ENCODE measurements at places on chromosomes 2 and 18.

DNA sequence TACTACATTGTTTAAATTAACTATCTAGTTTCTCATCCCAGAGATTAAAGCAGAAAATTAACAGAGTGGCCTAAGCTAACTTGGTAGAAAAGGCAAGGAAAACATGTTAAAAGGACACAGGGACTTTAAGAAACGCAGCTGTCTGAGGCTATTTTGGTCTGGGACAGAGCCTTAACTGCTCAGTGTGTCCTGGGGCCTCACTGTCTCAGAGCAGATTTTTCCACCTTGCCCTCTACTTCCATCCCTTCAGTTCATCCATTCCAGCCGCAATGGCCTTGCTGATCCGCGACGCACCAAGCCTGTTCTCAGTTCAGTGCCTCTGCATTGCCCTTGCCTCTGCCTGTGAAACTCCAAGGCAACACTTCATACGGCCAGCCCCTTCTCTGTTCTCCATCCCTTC, 114.9 kb upstream of the OSR1 start:
- no peak for DNase-seq

- DNase-seq = no peak
Measured at GRCh38 chr2:225932811-225933413, 533.4 kb downstream of the NYAP2 start.

GRCh38 chr2:237238249-237238648, 152.6 kb downstream of the COPS8 start:
- DNase-seq = no peak

DNA sequence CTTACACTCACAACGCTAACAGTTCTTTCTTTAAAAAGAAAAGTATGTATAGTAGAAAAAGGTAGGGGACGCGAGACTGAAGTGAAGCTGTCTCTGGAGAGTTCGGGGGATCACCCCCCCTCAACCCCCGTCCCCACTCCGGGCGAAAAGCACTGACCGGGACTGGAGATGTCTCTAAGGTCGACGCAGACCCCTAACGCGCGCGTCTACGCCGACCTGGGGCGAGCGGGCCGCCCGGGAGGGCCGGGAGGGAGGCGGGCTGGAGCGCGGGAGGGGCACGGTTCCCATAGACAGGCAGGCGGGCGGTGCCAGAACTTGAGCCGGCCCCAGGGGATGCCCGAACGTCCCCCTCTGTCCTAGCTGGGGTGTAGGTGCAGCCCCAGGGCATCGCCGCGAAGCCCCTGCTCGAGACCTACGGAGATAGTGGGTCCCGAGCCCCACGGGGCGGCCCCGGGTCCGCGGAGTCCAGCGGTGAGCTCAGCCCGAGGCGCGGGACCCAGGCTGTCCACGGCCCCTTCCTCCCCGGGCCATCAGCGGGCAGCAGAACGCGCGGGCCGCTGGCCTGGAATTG, 82.2 kb downstream of the CHRNA1 start:
- peak; percentile 83 for DNase-seq

DNA sequence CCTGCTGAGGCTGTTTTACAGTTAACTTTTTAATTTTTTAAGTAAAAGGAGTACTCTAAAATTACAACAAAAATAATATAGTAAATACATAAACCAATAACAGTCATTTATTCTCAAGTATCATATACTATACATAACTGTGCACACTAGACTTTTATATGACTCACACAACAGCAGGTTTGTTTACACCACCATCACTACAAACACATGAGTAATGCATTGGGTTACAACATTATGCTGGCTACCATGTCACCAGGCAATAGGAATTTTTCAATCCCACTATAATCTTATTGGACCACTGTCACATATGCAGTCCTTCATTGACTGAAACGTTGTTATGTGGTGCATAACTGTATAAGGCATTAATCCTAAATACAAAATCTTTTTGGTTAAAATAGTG, 42.5 kb downstream of the RASGRP3 start:
- no peak for DNase-seq

GRCh38 chr2:98580656-98581284, 27.5 kb downstream of the COA5 start:
- no peak for DNase-seq

- DNase-seq = no peak
Measured at GRCh38 chr2:101818531-101819451, 121.3 kb downstream of the MAP4K4 start.

- no peak for DNase-seq
Measured at GRCh38 chr2:226378753-226379705, 420.6 kb downstream of the IRS1 start.

- DNase-seq = no peak
Measured at GRCh38 chr2:64797881-64798575, 144.3 kb upstream of the SERTAD2 start.

DNA sequence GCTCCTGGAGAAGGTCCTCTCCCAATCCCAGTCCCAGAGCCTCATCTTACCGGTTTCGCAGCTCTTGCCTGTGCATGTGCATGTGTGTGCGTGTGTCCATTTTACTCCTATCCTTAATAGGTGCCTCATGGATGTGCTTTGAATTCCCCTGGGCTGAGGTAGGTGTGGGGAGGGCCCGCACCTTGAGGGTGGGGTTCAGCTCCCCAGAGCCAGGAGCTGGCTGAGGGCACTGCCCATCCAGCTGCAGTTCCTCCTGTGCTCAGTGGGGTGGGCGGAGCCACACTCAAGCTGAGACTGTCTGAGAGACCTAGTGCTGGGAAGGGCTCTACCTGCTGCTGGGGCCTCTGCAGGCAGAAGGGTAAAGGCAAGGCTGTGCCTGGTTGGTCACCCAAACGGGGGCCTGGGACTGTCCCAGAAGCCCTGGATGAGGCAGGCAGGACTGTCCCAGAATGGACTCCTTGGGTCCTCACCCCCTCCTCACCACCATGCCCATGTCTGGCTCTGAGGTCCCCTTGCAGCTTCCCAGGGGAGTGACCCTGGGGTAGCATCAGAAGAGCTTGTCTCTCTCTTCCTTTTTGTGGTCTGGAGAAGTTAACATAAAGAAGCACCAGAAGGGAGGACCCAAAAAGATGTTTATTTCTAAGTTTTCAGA, 8.9 kb downstream of the GDF7 start:
- no peak for DNase-seq

DNA sequence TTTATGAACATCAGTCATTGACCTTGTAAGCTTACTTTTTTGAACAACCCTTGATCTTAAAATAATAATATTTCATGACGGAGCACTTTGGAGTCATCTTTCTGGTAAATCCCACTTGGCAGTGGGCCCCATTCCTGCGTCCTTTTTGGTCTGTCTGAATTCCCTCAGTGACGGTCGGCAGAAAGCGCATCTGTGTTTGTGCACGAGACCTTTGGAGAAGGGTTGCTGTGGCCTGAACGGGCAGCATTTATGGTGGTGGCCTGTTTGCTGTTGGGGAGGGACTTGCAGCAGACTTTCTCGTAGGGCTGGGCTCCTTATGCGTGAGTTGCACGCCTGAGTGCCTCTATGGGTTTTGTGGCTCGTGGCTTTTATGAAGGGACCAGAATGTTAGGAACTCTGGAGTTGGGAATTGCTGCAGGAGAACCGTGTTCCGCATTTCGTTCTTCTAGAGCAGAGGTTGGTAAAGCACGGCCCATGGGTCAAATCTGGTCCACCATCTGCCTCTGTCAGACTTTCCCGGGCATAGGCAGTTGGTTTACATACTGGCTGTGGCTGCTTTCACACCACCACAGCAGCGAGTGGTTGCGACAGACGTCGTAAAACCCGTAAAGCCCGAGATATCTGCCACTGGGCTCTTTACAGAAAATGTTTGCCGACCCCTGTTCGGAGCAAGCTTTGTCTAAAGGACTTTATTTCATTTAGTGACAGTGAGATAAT, 30.8 kb downstream of the LPIN1 start:
- DNase-seq = no peak

GRCh38 chr2:126228531-126228930, 427.4 kb upstream of the GYPC start:
- DNase-seq = no peak

DNA sequence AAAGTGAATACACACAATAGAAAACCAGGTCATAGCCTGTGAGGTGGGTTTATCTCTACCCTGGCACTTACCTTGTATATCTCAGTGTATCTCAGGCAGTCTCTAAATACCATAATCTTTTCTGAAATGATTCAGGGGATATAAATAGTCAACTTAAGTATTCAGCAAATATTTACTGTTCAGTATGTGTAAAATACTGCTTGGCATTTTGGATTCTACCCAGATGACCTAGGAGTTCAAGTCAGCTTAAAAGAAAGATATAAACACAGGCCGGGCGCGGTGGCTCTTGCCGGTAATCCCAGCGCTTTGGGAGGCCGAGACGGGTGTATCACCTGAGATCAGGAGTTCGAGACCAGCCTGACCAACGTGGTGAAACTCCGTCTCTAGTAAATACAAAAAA, 23.8 kb downstream of the GRHL1 start:
- no peak for DNase-seq

- DNase-seq = no peak
Measured at GRCh38 chr18:75066936-75067335, 142.0 kb downstream of the PTGR3 start.

- DNase-seq = no peak
Measured at GRCh38 chr2:133293544-133294353, 274.5 kb downstream of the NCKAP5 start.

DNA sequence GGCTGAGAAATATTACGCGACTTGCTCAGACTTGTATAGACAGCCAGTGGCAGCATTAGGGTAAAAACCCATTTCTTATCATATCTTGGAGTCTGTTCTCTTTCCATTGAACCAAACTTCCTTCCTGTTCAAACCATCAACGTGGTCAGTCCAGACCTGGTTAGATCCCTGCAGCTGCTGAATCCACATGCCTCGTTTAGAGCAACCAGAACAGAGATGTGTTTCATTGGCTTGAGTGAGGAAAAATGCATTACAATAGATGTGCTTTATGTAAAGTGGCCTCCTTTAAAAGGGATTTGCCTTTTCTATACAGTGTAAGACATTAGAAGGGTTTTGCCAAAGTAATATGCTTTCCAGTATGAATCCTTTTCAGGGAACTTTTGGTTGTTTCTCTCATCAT, 232.4 kb downstream of the MEIS1 start:
- DNase-seq = no peak

GRCh38 chr2:240507060-240507777, 50.6 kb downstream of the ANKMY1 start:
- no peak for DNase-seq

GRCh38 chr2:238239543-238239862, 335 bp downstream of the HES6 start:
- no peak for DNase-seq

DNA sequence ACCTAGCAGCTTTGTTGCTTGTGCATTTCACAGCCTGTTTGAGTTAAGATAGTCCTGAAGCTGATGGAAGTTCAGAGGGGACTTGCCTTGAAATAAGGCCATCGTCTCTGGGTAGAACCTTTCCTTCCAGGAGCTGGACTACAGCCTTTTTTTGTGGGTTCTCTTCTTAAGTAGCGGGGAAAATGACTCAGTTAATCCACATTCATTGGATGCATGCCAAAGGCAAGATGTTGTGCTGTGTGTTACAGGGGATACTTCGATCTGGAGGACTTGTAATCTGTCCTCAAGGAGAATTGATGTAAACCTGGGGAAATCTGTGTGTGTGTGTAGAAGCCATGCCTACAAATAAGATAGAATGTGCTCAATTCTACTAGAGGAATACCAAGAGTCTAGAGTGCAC, 46.8 kb downstream of the RPIA start:
- DNase-seq = no peak

- DNase-seq = peak; percentile 81
Measured at GRCh38 chr2:28613186-28613585, 117.3 kb downstream of the PLB1 start.

- peak; percentile 79 for DNase-seq
Measured at GRCh38 chr2:1750933-1751766, 6.8 kb upstream of the PXDN start.

- no peak for DNase-seq
Measured at GRCh38 chr2:125526093-125526492, 1129.9 kb upstream of the GYPC start.

GRCh38 chr2:231093933-231094332, 30.9 kb downstream of the HTR2B start:
- no peak for DNase-seq

GRCh38 chr2:74746480-74746879, 87.4 kb upstream of the HK2 start:
- no peak for DNase-seq

DNA sequence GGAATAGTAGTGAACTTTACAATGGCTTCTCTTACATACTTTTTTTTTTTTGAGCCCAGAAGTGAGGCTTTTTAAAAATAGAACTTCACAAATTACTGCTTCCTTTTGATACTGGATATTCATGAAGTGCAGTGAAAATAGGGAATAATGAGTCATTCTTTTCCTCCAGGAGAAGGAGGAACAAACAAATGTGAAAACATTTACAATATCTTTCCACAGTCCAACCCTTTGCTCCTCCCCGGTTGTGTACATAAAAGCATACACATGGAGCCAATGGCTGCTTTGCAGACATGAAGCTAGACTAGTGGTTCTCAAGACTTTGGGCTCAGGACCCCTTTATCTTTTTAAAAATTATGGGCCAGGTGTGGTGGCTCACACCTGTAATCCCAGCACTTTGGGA, 266.9 kb downstream of the GBX2 start:
- DNase-seq = no peak

- DNase-seq = no peak
Measured at GRCh38 chr2:171910494-171910893, 11.8 kb upstream of the HAT1 start.

GRCh38 chr2:25410370-25410769, 68.6 kb upstream of the DNMT3A start:
- no peak for DNase-seq

GRCh38 chr2:149561309-149561926, 26.2 kb downstream of the MMADHC start:
- peak; percentile 81 for DNase-seq

DNA sequence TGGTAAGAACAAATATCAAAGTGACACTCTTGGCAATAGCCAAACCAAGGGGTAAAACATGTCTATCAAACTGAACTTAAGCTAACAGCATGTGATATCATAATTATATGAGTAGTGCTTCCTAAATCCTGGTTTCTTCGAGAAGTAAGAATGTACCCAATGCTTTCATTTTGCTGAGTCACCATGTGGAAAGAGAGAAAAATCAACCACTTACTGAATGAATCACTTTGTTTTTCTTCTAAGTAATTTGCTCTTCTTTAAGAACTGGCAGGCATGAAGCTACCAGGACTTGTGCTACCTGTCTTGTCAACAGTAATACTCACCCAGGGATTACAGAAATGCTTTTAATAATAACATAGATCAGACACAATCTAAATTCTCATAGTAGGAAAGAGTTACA, 19.0 kb upstream of the DUSP19 start:
- peak; percentile 11 for DNase-seq

- peak; percentile 87 for DNase-seq
Measured at GRCh38 chr2:201182650-201183364, at the start of gene CASP10. Gene CASP10 (plus strand): TSS chr2:201183141. CDS start chr2:201185778, 2,637 bp downstream.

DNA sequence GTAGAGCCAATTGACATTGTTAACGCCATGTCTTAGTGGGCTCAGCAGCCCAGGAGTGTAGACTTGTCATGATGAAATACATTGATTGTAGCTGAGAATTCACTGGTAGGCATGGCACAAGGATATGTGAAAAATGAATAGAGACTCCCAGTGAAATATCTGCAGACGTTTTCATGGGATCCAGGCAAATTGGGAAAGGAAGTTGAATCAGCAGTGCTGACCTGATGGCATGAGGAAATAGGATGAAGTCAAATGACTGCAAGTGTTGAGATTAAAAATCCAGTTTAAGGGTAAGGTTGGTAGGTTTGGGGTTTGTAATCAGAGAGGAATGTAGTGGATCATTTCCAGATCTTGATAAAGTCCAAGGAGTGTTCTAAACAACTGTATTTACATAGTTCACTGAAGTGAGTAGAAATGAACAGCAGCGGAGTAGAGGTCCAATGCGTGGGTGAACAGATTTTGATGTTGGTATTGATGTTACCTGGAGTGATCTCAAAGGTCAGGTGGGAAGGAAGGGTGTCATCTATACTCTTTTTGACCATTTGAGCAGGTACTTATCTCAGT, 24.6 kb downstream of the INSIG2 start:
- DNase-seq = no peak

Data from activated CD4-positive, alpha-beta T cell treated with anti-CD3 and anti-CD28 coated beads, Interleukin-2, amount 10 ng/mL, durations not matched to agents 24 days and 14 days (primary cell).